ENCODE measurements at places on chromosomes 2 and 18. TPM values are rescaled to one million over a fixed set of nuclear protein-coding genes. Genes with fewer than 3 reads are reported as not detected.

- H3K4me1 ChIP-seq, result no peaks in the 10 kb centered on the region
- no peak overlapping the region for H3K4me3 ChIP-seq
These were observed 33.6 kb upstream of the AP1S3 start for GRCh38 chr2:223870840-223871611.

DNA sequence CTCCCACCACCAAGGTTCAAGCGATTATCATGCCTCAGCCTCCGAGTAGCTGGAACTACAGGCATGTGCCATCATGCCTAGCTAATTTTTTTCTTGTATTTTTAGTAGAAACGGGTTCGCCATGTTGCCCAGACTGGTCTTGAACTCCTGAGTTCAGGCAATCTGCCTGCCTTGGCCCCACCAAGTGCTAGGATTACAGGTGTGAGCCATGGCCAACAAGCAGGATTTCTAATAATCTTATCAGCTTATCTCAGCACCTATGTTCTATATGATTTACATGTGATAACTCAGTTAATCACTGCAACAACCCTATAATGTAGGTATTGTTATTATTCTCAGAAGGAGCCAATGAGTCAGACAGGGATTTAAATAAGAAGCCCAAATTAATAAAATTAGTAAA, 80.3 kb downstream of the GORASP2 start:
- peaks cover 9% of the 10 kb centered on the region for H3K36me3 ChIP-seq
- no peak overlapping the region for H3K27ac ChIP-seq
- no peak for DNase-seq
- no peaks in the 10 kb centered on the region for H3K27me3 ChIP-seq

AQP12A gene
- total RNA-seq, result not detected

GMCL1 gene
- 15.9 TPM for total RNA-seq

GRCh38 chr2:122704109-122704563, 948.7 kb downstream of the TSN start:
- H3K27ac ChIP-seq, result no peak overlapping the region
- DNase-seq, result no peak
- no peaks in the 10 kb centered on the region for H3K4me1 ChIP-seq
- H3K4me3 ChIP-seq, result no peak overlapping the region

PDE1A gene
- total RNA-seq, result 95.8 TPM

GRCh38 chr2:126664234-126664633, 8.3 kb downstream of the GYPC start:
- no peak overlapping the region for H3K27ac ChIP-seq
- H3K4me1 ChIP-seq, result peaks cover 19% of the 10 kb centered on the region
- H3K4me3 ChIP-seq, result no peak overlapping the region
- H3K36me3 ChIP-seq, result no peaks in the 10 kb centered on the region
- no peak for DNase-seq

ZBTB7C gene
- total RNA-seq, result 41.7 TPM

DNA sequence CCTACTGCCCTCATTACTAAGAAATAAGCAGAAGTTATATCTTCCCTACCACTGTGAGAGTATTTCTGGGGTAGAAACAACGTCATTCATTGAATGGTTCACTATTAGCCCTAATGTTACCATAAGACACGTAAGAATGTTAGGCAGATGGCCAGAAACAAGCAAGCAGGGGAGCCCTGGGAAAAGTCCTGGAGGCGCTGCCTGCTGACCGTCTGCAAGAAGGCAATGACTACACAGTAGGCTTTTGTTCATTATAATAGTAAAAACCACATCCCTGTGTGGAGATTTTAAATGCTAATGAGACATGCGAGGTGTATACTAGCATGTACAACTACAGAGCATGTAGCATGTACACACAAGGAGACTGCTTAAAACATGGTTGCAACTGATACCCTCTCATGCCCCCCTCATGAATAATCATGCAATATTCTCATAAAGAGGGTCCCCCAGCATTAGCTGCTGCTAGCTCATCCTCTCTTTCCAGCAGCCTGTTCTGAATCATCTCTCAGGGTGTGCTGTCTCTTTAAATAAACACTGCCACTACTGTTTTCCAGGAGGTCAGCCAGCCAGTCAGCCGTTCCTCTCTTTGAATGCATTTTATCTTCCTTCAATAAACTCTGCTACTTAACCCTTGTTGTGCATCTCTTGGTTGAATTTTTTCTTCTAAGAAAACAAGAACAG, 23.6 kb downstream of the SUCLG1 start:
- H3K36me3 ChIP-seq, result peaks cover 37% of the 10 kb centered on the region
- H3K4me1 ChIP-seq, result peaks cover 11% of the 10 kb centered on the region
- peak; percentile 51 for DNase-seq
- H3K27ac ChIP-seq, result peak overlapping the region; percentile 13
- no peaks in the 10 kb centered on the region for H3K27me3 ChIP-seq

ABCG8 gene
- not detected for total RNA-seq

DNA sequence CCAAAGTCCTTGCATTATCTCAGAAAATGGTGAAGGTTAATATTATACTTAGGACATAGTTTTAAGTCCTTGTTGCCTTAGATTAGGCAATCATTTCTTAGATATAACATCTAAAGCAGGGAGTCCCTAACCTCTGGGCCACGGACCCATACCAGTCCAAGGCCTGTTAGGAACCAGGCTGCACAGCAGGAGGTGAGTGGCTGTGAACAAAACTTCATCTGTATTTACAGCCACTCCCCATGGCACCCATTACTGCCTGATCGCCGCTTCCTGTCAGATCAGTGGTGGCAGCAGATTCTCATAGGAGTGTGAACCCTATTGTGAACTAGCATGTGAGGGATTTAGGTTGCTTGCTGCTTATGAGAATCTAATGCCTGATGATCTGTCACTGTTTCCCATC, 86.5 kb upstream of the MYO3B start:
- DNase-seq, result no peak
- no peak overlapping the region for H3K27ac ChIP-seq
- no peaks in the 10 kb centered on the region for H3K36me3 ChIP-seq
- no peak overlapping the region for H3K4me3 ChIP-seq
- no peaks in the 10 kb centered on the region for H3K27me3 ChIP-seq
- H3K4me1 ChIP-seq, result no peaks in the 10 kb centered on the region

GRCh38 chr2:9879455-9880194, 36.4 kb downstream of the TAF1B start:
- H3K27ac ChIP-seq, result no peak overlapping the region
- H3K27me3 ChIP-seq, result no peaks in the 10 kb centered on the region
- H3K36me3 ChIP-seq, result no peaks in the 10 kb centered on the region
- H3K4me1 ChIP-seq, result no peaks in the 10 kb centered on the region
- DNase-seq, result no peak
- H3K4me3 ChIP-seq, result no peak overlapping the region

RETSAT gene
- 253 TPM for total RNA-seq

DNA sequence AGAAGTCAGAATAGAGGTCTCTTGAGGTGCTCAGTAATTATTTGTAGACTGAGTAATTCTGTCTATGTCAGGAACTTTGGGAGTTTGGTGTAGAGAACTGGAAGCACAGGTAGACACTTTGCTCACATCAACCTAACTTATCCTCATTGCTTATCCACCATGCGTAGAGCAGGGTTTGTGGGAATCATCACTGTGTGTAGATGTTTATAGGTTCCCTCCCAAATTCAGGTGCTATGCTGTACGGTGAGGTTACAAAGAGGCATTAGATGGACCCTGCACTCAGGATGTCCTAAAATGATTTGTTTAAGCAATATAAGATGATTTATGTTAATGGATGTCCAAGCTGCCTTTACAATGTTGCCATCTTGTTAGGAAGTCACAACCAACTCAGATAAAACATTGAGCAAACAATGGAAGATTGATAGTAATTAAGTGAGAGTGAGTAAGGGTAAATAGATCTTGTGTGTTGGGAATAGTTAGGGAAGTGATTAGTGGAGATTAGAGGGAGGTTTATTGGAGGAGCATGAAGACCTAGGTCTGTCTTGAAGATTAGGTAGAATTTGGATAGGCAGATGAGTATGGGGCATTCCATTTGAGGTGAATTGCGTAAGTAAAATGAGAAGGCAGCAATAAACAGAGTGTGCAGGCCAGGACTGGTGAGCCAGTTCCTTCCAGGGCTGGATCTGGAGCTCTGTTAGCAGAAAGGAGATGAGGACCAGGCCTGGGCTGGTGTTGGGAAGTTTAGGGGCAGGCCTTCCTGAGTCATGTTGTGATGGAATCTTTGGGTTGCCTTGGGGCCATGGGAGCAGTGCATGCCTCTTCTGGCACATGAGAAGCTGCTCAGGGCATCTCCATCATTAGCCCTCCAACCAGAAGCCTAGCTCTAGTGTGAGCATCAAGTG, 12.1 kb downstream of the EPAS1 start:
- no peaks in the 10 kb centered on the region for H3K36me3 ChIP-seq
- peaks cover 43% of the 10 kb centered on the region for H3K4me1 ChIP-seq
- H3K27me3 ChIP-seq, result no peaks in the 10 kb centered on the region
- no peak overlapping the region for H3K4me3 ChIP-seq

GKN1 gene
- not detected for total RNA-seq

ORMDL1 gene
- 73.1 TPM for total RNA-seq

DNA sequence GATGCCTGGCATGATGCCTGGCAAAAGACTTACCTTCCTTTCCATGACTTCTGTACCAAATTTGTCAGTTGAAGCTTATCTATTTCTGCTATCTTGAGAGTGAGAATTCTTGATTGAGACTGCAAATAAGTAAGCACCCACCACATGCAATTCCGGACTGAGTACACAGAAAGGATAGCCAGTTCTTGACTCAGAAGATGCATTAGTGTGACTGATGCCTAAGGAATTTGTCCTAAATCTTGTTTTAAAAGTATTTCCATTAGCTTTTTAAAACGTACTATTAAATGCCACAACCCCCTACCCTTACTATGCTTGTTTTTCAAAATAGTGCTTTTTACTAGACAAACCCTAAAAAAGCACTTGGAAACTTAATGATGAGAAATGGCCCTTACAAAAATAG, 545 bp downstream of the MPP4 start:
- peaks cover 15% of the 10 kb centered on the region for H3K36me3 ChIP-seq
- H3K4me1 ChIP-seq, result no peaks in the 10 kb centered on the region
- H3K27ac ChIP-seq, result no peak overlapping the region

NR4A2 gene
- total RNA-seq, result 7.5 TPM

GRCh38 chr2:74911061-74911460, 47.4 kb upstream of the POLE4 start:
- no peak overlapping the region for H3K4me3 ChIP-seq
- no peak for DNase-seq
- H3K4me1 ChIP-seq, result no peaks in the 10 kb centered on the region

DNA sequence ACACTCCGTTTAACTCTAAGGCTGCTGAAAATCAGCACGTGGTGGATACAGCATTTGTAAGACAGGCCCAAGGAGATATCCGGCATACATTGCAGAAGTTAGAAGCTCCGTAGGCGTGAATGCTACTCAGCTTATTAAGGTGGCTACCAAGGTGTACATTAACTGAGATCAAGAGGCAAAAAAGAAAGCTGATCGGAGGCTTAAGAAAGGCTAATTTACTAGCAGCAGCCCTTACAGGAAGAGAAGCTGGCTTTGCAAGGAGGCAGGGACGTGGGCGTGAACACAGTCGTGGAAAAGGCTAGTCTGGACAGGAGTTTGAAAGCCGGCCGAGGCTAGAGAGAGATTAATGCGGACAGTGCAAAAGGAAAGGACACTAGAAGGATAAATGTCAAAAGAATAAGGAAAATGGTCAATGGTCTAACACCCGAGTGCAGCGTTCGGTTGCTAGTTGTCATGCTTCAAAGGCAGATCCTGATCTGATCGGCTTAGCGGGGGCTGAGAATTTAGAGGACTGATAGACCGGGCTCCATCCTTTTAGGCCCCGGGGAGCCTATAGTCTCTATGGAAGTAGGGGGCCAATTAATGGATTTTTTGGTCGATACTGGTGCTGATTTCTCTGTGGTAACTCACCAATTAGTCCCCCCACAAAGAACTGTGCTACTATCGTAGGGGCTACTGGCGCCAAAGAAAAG, 45.6 kb upstream of the SELENOI start:
- DNase-seq, result peak; percentile 53
- H3K27ac ChIP-seq, result peak overlapping the region; percentile 87
- no peaks in the 10 kb centered on the region for H3K27me3 ChIP-seq
- H3K4me3 ChIP-seq, result no peak overlapping the region
- H3K36me3 ChIP-seq, result no peaks in the 10 kb centered on the region

GRCh38 chr2:33670392-33670937, 71.4 kb upstream of the FAM98A start:
- H3K4me1 ChIP-seq, result no peaks in the 10 kb centered on the region
- H3K4me3 ChIP-seq, result no peak overlapping the region
- no peak for DNase-seq
- no peaks in the 10 kb centered on the region for H3K27me3 ChIP-seq
- no peaks in the 10 kb centered on the region for H3K36me3 ChIP-seq
- H3K27ac ChIP-seq, result no peak overlapping the region

GRCh38 chr2:17069564-17069963, 403.9 kb upstream of the CYRIA start:
- no peaks in the 10 kb centered on the region for H3K4me1 ChIP-seq
- no peak for DNase-seq
- no peaks in the 10 kb centered on the region for H3K27me3 ChIP-seq
- no peak overlapping the region for H3K4me3 ChIP-seq
- H3K27ac ChIP-seq, result no peak overlapping the region

- no peaks in the 10 kb centered on the region for H3K27me3 ChIP-seq
- H3K4me3 ChIP-seq, result no peak overlapping the region
- no peaks in the 10 kb centered on the region for H3K36me3 ChIP-seq
- H3K27ac ChIP-seq, result no peak overlapping the region
These were observed 38.4 kb downstream of the SPC25 start for GRCh38 chr2:168851674-168852320.

DNA sequence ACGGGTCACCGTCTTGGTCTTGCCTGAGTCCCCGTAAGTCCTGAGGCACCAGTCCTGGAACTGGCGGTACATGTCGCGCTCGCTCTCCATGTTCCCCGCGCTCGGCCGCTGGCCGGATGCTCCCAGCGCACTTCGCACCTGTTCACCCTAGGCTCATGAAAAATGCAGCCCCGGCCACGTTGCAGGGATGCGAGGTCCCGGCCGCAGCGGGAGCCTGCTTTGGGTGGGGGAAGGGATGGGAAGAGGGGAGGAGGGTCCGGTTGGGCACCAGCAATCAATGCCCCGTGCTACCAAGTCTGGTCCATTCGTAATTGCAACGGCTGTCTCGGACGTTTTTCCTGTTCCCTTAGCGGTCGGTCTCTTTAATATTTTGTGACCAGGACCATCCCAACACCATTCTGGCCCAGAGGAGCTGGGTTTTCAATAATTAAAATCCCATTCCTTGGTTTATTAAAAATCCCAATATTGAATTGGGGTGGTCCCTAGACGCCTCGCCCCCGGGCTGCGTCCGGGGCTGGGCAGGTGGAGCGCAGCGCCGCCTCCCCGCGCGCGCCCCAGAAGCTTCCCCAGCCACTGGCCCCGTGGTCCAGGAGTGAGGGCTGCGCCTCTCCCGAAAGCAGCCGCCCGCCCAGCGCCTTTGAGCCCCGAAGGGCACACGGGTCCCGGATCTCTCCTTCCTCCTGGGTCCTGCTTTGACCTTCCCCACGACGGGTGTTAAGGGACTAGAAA, 1.4 kb downstream of the NOL4 start:
- peak; percentile 36 for DNase-seq
- no peaks in the 10 kb centered on the region for H3K27me3 ChIP-seq
- H3K27ac ChIP-seq, result no peak overlapping the region
- H3K36me3 ChIP-seq, result no peaks in the 10 kb centered on the region
- H3K4me3 ChIP-seq, result peak overlapping the region; percentile 40

GRCh38 chr2:102025583-102026267, 34.0 kb downstream of the IL1R2 start:
- no peak for DNase-seq
- peak overlapping the region; percentile 29 for H3K27ac ChIP-seq
- no peaks in the 10 kb centered on the region for H3K27me3 ChIP-seq
